ENCODE measurements at places on chromosomes 13 and 19. TPM values are rescaled to one million over a fixed set of nuclear protein-coding genes. Genes with fewer than 3 reads are reported as not detected.

The LAIR2 gene
- not detected for total RNA-seq

The NLRP5 gene
- not detected for total RNA-seq

The PIP5K1C gene
- total RNA-seq = 6.2 TPM

The TSEN34 gene
- total RNA-seq = 38.4 TPM

The ZNF729 gene
- not detected for total RNA-seq
